ENCODE measurements at places on chromosomes 7 and 10. TPM values are rescaled to one million over a fixed set of nuclear protein-coding genes. Genes with fewer than 3 reads are reported as not detected.

The ADGRA1 gene
- 0.19 TPM for total RNA-seq

The GOLGA7B gene
- 3.4 TPM for total RNA-seq

The NUPR2 gene
- total RNA-seq, result not detected

The STK32C gene
- total RNA-seq, result 48.1 TPM

The CUZD1 gene
- 1.3 TPM for total RNA-seq

The DOCK1 gene
- 23.2 TPM for total RNA-seq

All from A549 treated with AZD2906 at 1 μM for 4 hours (cell line).